Mesangial cell (primary cell): ENCODE measurements at places on chromosomes 12 and 14. TPM values are rescaled to one million over a fixed set of nuclear protein-coding genes. Genes with fewer than 3 reads are reported as not detected.

Gene AGAP2
- 0.25 TPM in 1 of 2 replicates, not detected in the other for total RNA-seq

Gene CEP170B
- 33.3 and 35.2 TPM in 2 replicates for total RNA-seq

Gene TC2N
- 0.16 and 2.7 TPM in 2 replicates for total RNA-seq

Gene CCDC175
- not detected in 2 replicates for total RNA-seq

Gene IL31
- not detected in 2 replicates for total RNA-seq

Gene FBLN5
- total RNA-seq = 5.7 and 12.3 TPM in 2 replicates

Gene PLEKHG7
- not detected in 2 replicates for total RNA-seq

Gene TDRD9
- total RNA-seq = 0.33 and 0.76 TPM in 2 replicates

Gene AQP6
- under 0.01 TPM in 1 of 2 replicates, not detected in the other for total RNA-seq

Gene EIF2S3B
- total RNA-seq = 0.38 and 5.4 TPM in 2 replicates

Gene KRR1
- 13.1 and 31.3 TPM in 2 replicates for total RNA-seq

Gene HECTD1
- 76.9 and 106 TPM in 2 replicates for total RNA-seq

Gene BLOC1S1
- total RNA-seq = 160 and 169 TPM in 2 replicates
